ENCODE measurements at places on chromosomes 6 and 20.

DNA sequence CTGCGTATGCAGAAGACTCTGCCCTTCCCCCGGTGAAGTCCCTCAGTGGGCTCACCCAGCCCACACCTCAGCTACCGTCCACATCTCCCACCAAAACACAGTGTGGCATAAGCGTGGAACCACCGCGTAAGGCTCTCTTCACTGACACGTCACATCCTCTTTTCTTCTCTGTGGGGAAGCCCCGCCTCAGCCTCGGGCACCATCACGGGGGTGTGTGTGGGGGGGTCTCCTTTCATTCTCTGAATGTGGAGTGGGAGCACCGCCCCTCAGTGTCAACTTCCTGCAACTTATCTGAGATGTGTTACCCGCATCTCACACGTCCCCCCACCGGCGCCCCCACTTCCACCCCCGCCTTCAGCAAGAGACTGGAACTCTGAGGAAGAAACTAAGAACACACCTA lies 388.4 kb upstream of the JARID2 start:
- DNase-seq = peak; percentile 92

GRCh38 chr6:112309244-112309643 lies 37.9 kb upstream of the RFPL4B start:
- no peak for DNase-seq

- no peak for DNase-seq
Observed at GRCh38 chr20:23412026-23412425, 9.3 kb downstream of the NAPB start.

GRCh38 chr6:128882991-128883611 lies at the start of gene LAMA2:
TSS of gene LAMA2 (plus strand) at chr6:128883138. CDS start at chr6:128883246, 108 bp downstream.
- no peak for DNase-seq

DNA sequence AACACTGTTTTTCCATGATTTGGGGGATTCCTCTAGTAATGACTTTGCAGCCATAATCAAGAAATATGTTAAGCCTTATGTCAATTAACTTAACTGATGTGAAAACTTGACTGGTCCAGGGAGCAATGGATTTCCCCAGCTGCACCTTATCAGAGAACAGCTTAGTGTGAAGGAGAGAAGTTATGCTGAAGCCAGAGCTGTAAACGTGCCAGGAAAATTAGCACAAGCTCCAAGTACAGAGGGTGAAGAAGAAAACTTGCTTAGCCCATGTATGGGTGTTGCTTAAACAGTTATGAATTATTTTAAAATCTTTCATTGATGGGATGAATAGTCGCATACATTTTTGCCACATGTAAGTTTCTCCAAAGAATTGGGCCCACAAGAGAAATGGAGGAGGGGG lies 214.9 kb upstream of the RNF217 start:
- no peak for DNase-seq

DNA sequence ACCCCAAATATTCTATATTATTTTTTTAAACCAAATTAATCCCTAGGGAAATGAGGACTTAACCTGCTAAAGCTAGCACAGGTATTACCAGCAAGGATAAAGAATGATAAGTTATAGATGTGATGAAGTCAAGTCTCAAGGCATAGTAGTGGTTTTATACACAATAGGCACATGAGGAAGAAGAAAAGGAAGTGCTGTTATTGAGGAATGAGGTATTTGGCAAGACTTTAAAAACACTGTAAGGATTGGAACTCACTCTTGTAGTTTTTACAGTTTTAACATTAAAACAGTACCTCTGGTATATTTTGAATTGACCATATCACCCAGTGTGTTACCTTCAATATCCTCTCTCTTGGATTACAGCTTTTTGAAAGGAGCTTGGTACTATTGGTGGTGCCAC lies 54.6 kb downstream of the PHF3 start:
- DNase-seq = no peak

DNA sequence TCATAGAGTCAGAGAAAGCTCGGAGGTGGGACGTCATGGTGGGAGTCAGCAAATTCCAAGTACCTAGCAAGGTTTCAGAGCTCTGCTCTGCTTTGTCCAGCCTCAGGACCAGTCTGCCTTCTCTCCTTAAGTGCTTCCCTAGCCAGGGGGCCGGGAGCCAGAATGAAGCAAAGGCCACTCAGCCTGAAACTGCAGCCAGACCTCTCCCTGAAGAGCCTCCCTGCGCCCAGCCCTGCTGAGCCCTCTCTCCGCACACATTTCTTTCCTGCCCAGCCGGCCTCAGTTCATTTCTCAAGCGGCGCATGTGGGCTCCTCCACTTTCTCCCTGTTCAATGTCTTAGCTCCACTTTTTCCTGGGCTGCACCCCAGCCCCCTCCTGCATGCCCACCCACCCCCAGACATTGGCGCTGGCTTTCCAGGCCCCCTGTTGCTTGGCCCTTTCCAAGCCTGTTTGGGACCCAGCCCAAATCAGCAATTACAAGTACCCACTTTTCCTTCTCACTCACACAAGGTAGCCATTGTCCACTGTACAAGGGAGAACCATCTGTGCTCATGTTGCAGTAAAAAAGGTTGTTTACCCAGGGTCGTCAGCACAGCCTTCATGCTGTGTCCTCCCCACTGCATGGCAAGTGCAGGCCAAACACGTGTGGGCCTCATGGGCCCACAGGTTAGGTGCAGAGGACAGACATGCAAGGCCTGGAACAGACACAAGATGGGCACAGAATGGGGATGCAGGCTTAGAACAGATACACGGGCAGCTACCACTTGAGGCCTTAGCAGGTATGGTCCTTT lies 147.1 kb downstream of the MRPL14 start:
- DNase-seq = peak; percentile 1

DNA sequence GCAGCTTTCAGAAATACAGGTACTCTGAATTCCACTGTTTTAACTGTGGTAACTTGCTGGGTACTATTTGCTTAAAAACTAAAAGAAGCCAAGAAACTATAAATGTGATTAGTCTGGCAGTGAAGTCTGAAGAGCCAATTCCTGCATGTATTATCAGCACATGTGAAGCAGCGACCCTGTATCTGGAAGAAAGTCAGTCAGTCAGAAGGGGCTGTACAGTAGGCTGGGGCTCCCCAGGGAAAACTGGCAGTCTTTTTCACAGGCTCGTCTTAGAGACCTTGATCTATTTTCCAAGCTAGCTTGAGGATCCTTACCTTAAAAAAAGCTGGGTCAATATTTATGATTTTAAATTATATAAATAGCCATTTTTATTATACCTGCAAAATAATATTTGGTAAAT lies 104.9 kb downstream of the PDSS2 start:
- no peak for DNase-seq

GRCh38 chr20:51687108-51687507 lies 81.1 kb downstream of the ATP9A start:
- no peak for DNase-seq

DNA sequence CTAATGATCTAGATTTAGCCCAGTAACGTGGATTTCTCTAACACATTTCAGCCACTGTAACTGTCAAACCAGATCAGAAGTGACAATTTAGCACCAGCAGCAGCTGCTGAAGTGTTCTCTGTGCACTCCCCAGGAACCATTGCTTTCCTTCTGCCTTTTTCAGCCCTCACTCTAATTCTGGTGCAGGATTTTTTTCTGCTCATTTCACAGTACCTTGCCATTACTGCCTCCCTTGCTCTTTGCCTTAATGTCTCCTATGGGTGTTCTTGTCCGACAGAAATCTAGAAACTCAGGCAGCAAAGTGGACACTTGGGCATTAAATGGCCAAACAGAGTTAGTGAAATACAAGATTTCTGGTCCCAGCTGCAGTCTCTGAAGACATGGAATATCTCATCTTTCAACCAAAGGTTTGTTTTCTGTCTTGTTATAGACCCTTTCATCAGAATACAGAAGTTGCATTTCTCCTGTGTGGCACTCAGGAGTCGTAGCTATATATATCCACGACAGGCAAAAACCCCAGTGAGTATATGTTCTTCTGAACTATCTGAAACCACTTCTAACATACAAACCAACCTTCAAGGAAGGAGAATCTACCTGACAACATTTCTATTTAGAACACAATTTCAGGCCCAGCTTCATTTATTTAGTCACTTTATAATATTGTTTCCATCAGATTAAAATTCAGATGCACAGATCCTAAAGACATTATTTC lies 92.9 kb downstream of the THEMIS start:
- DNase-seq = no peak

DNA sequence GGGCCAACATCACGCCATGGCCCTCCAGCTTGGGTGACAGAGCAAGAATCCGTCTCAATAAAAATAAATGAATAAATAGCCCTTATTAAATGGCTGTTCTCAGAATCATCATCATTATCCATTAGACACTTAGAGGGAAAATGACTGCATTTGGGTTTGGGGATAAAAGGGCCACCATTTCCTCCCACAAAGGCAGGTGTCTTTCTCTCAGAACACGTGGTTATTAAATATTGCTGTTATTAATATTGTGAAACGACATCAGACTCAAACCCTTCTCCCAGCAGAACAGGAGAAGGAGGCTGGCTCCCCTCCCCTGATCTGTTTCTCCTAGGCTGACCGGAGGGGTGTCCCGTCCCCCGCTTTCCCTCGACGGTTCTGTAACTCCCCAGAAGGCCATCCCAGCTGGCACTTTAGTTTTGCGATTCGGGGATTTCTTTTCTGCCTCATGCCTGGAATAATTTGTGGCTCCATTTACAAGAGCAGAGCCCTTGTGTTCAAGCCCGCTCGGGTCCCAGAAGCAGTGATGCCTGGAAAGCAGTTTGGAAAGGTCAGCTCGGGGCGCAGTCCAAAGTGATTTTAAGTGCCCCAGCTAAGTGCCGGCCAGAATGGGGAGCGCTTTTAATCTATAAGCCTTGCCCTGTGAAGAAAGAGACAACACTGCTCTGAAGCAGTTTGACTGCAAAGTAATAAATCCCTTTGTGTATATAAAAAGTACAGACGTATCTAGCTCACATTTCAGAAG lies 41.9 kb downstream of the EYA2 start:
- DNase-seq = no peak

DNA sequence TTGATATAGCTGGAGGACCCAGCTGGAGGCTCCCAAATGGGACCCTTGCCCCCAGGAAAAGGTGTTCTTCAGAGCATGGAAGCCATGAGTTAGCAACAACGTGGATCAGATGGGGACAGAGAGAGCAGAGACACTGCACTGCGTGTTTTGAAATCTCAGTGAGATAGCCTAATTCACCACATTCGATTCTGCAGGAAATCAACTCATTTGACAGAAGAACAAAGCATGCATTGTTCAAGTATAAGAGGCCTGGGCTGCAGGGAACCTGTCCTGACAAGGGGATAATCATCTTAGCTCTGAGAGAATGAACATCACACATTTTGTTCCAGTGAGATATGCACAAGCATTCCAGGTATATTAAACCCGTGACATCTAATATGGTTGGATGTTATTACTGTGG lies 450.2 kb downstream of the CDH26 start:
- DNase-seq = no peak

- peak; percentile 49 for DNase-seq
Observed at GRCh38 chr6:33297956-33298772, 578 bp downstream of the RGL2 start.
